ENCODE measurements at places on chromosomes 7 and 10.

DNA sequence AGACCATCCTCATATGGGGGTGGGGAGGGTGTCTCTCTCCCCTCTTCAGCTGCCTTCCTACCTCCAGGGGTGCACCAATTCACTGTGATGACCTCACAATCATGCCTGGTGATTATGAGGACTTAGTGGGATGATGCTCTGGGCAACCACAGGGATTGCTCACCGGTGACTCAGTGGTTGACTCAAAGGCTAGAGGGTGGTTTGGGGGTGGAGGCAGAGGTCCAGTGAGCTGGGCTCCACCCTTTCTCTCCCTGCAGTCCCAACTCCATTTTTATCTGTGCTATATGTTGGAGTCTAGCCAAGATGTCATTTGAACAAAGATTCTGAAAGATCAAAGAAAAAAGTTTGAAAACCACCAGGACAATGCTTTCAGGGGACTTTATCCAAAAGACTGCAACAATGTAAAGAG, 286.9 kb downstream of the KCNMA1 start:
- no peak for DNase-seq

- DNase-seq, result no peak
Observed at GRCh38 chr7:95427914-95428516, 6.8 kb downstream of the PON2 start.

GRCh38 chr7:45689797-45690761, 115.9 kb downstream of the ADCY1 start:
- no peak for DNase-seq

GRCh38 chr10:93445097-93445960, 36.8 kb downstream of the MYOF start:
- DNase-seq, result no peak

- DNase-seq, result no peak
Observed at GRCh38 chr7:77537778-77538280, 734 bp downstream of the PTPN12 start.

DNA sequence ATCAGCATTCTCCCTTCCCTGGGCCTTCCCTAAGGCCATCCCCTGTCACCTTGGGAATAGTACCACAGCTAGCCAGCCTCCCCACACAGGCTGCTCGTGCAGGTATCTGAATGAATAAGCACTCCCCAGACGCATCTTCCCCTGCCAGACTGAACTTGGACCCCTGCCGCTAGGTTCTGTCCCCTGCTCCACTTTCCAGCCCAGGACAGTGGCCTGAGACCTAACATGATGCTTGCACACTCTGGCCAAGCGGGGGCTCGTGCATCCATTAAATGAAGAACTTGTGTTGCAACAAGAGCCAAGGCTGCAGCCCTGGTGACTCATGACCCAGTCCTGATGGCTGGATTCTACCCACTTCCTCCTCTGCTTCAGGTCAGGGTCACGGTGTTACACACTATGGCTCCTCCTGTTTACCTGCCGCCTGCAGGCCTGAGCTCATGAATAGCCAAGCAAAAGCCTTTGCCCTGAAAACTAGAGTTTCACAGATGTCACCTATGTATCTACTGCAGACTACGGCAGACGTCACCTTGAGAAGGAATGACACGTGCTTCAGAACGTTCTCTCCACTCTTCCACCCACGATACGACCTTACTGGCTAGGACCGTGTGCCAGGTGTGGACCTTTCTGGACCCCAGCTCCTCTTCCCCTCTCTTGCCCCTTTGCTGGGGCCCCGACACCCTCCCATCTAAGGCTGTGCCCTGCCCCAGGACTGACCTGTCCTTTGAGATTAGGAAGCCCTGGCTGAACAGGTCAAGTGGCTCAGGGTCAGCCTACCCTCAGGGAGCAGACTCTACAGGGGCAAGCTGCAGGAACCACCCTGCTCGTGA, 6.5 kb downstream of the ASB13 start:
- DNase-seq, result no peak

- DNase-seq, result no peak
Observed at GRCh38 chr10:127872011-127872761, 20.6 kb downstream of the CLRN3 start.

GRCh38 chr7:84123965-84124547, 70.5 kb downstream of the SEMA3A start:
- DNase-seq, result no peak

GRCh38 chr10:72663971-72664370, 28.0 kb upstream of the MCU start:
- DNase-seq, result no peak

GRCh38 chr10:118832241-118832651, 77.5 kb upstream of the CACUL1 start:
- DNase-seq, result no peak

- DNase-seq, result no peak
Observed at GRCh38 chr10:102514487-102515311, 10.9 kb downstream of the SUFU start.

DNA sequence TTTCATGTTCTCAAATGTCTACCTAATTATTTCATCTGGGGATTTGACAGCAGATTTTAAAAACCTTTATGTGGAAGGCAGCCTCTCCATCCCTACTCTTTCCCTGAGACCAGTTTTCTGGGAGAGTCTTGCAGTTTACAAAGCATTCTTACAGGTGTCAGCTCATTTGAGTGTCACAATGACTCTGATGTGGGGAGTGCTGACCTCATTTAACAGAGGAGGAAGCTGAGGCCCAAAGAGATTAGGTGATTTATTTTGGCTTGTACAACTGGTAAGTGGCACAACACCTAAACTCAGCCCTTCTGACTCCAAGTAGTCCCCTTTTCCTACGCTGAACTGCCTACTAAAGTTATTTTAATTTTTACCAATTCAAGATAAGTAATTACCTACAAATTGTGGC, 33.3 kb upstream of the MAT1A start:
- no peak for DNase-seq

GRCh38 chr10:21292763-21293517, 232.5 kb downstream of the SKIDA1 start:
- no peak for DNase-seq
